Activated CD4-positive, alpha-beta memory T cell treated with anti-CD3 and anti-CD28 coated beads for 36 hours (primary cell): ENCODE measurements at places on chromosomes 13 and 19.

DNA sequence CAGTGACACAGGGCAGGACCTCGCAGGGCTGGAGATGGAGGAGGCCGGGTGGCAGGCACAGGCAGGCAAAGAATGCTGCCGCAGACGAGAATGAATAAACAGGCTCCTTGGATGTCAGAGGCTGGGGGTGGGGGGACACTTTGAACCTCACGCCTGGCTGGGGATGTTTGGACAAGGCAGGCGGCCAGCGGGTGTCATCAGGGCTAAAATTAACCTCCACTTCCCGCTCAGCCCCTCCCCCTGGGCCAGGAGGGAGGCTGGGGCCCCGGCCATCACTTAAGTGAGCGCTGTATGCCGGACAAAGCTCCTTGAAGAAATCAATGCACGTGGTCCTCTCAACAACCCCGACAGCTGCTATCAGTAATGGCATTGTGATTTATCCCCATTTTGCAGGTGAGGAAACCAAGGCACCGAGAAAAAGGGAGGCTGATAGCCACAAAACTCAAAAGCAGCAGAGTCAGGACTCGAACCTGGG lies 10.3 kb upstream of the FUT5 start:
- DNase-seq: no peak

DNA sequence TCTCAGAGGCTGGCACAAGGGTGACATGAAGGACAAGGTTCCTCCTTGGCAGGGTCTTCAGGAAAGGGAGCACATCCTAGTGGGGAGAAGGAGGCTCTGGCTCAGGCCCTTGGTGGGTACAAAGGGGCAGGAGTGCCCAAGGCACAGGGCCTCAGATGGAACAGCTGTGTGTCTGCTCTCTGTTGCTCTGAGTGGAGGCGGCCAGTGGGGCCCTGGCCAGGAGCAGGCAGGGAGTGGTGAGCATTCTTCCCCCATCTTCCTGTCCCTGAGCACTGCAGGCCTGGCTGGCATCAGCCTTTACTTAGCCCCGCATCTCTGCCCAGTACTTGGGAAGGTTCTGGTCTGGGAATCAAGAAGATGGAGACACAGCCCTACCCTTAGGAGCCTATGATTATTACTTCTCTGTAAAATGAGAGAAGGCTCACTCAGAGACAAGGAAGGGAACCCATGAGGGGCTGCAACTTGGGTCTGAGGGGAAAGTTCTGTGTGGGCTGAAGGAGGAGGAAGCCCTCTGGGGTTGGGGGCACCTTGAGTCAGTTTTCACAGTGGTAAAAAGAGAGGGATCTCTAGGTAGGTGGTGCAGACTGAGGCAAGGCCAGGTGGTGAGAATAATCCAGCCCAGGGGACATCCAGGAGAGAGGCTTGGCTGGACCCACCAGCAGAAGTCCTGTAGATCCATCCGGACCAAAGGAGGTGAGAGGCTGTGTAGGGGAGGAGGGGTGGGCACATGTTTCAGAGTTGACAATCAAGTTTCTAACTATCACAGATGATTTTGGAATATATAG lies 173.5 kb downstream of the TSHZ3 start:
- no peak for DNase-seq

- DNase-seq: peak; percentile 65
Observed at GRCh38 chr19:33125929-33126388, 6.0 kb upstream of the WDR88 start.

GRCh38 chr13:78103936-78104335 lies 185.3 kb upstream of the EDNRB start:
- DNase-seq: no peak

DNA sequence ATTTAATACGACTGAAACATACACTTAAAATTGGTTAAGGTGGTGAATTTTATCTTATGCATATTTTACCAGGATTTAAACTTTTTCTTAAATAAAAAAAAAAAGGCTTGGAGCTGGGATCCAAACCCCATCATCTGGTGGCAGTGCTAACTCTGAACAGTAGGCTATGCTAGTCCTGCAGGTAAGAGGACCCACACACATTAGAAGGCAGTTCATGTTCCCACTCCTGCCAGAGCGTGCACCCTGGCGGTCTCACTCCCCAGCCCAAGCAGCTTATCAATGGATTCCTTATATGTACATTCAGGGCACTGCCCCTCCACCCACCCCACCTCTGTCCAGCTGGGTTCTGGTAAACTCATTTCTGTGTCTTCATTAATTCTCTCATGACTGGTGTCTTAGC lies 31.3 kb upstream of the CEBPA start:
- no peak for DNase-seq

GRCh38 chr13:97012251-97013048 lies 18.2 kb upstream of the OXGR1 start:
- no peak for DNase-seq

- peak; percentile 73 for DNase-seq
Observed at GRCh38 chr19:29576761-29577648, 29.1 kb upstream of the POP4 start.

DNA sequence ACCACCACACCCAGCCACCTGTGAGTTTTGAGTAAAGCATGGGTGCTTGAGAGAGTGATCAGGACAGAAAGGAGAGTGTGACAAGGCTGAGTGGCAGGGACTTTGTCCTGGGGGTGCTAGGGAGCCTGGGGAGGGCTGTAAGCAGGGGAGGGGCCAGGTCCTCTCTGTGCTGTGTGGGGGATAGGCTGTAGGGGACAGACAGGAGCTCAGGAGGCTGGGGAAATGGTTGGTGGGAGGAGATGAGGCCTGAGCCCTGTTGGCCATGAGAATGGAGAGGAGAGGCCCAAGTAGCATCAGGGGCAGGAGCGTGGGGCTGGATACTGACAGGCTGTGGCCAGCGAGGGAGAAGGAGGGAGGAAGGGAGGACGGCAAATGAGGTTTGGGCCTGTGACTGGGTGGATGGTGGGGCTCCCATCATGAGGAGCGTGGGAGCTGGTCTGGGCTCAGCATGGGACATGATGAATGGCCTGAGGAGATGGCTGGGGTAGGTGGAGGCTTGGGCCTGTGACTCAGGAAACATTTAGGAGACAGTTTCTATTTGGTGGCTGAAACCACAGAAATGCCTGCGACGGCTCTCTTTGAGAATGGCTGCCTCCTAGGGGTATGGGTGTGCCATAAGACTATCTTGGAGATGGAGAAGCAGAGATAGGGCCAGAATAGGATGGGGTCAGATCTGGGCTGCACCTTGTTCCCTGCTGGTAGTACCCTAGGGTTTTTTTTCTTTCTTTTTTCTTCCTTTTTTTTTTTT lies 25.0 kb downstream of the GRIN2D start:
- DNase-seq: peak; percentile 52

GRCh38 chr13:21759911-21760310 lies 89.0 kb downstream of the FGF9 start:
- DNase-seq: no peak

- no peak for DNase-seq
Observed at GRCh38 chr13:44331912-44332851, 41.4 kb upstream of the SERP2 start.

GRCh38 chr19:16824658-16825311 lies 4.4 kb upstream of the SIN3B start:
- no peak for DNase-seq

GRCh38 chr19:18306888-18307260 lies 16.0 kb downstream of the LSM4 start:
- no peak for DNase-seq

DNA sequence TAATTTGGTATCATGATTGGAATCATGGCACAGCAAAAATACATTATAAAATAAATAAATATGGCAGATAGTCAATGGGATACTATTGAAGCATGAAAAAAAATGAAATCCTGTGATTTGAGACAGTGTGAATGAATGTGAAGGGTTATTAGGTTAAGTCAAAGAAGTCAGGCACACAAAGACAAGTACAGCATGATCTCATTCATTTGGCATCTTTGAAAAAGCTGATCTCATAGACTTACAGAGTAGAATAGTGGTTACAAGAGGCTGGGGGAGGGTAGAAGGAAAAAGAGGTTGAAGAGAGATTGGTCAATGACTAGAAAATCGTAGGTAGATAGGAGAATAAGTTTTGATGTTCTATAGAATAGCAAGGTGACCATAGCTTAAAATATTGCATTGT lies 295.1 kb upstream of the SLITRK5 start:
- no peak for DNase-seq

GRCh38 chr13:32277839-32278238 lies 37.3 kb downstream of the ZAR1L start:
- DNase-seq: no peak

DNA sequence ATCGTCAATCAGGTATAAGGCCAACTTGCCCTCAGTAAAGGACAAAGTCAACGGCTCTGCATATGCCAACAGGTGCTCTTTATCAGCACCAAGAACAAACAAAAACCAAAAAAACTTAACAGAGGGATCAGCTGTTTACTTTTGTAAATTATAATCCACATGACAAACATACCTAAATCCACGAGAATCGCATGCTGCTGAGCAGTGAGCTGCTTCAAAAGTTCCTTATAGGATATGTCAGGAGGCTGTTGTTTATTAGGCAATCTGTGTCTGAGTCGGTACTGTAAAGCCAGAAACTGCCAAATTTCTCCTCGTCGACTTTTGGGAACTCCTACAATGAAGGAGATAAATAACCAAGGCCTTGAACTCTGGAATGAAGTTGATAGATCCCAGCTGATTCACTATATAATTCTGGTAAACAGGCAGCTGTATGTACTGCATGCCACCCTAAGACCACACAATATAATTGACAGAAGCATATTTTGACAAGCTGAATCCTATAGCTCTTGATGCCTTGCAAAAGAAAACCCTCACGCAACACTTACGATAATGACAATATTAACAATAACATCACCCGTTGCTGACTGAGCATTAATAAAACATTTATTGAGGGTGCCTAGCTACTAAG lies 179.8 kb downstream of the TBC1D4 start:
- DNase-seq: no peak

DNA sequence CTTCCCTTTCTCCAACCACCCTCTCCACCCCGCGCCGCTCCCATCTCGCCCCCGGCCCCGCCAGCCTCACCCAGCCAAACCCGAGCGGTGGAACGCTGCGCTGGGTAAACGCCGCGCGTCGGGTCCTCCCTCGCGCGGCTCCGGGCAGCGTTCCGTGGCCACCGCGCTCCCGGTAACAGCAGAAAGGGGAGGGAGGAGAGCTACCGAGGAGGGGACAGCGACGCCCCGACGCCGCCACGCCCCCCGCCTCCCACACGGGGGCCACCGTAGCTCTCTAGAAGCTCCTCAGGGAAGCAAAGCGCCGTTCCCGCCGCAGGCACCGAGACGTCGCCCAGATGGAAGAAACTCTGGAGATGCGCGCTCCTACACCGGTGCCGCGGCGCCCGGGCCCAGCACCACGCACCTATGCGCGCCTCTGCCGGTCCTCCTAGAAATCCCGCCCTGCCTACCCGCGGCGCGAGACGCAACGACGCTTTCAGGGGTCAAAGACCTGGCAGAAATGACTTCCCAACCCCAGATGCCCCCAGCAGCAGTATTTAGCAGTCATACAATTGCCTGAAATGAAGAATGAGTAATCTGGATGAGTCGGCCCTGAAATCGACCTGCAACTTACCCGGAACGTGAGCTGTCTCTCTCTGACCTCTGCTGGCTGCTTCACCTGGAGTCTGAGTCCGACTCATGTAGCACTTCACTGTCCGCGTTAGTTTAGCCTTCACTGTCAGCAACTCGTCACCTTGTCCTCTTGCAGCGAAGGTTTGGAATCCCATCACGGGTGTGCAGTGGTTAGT lies at the start of gene RUBCNL:
Gene RUBCNL, minus strand, starts transcription at position 189 of the 788 bp plus-strand sequence. CDS start 14,777 bp downstream, outside the sequence.
- peak; percentile 65 for DNase-seq

DNA sequence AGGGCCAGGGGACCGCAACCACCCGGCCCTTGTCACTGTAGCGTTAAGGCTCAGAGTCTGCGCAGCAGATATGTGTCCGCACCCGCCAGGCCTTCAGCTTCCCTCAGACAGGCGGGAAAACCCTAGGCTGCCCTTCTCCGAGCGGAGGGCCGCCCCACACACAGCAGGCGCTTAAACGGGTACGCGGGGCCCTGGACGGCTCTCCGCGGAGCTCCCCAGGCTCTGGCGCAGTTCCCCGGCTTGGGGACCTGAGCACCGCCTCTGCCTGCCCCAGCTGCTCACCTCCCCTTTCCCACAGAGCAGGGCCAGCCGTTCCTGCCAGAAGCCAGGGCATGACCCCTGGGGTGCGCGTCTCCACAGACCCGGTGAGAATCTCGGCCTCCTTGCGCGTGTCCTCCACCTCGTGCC lies 593 bp downstream of the ZNF135 start:
- DNase-seq: no peak

DNA sequence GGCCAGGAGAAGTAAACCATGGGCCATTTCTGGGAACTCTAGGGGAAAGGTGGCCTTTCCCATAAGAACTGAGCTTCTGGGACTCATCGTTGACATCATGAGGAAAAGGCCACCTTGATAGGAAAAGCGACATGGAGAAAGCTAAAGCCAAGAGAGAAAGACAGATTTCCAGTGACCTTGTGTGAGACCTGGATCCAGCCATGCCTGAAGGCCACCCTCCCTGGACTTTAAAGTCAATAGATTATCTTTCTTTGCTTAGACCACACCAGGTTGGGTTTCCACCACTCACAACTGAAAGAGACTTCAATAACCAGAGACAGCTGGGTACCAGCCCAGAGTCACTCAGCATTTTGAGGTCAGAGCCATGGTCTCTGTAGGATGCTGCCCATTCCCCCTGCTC lies 3.5 kb downstream of the CYP4F2 start:
- no peak for DNase-seq

DNA sequence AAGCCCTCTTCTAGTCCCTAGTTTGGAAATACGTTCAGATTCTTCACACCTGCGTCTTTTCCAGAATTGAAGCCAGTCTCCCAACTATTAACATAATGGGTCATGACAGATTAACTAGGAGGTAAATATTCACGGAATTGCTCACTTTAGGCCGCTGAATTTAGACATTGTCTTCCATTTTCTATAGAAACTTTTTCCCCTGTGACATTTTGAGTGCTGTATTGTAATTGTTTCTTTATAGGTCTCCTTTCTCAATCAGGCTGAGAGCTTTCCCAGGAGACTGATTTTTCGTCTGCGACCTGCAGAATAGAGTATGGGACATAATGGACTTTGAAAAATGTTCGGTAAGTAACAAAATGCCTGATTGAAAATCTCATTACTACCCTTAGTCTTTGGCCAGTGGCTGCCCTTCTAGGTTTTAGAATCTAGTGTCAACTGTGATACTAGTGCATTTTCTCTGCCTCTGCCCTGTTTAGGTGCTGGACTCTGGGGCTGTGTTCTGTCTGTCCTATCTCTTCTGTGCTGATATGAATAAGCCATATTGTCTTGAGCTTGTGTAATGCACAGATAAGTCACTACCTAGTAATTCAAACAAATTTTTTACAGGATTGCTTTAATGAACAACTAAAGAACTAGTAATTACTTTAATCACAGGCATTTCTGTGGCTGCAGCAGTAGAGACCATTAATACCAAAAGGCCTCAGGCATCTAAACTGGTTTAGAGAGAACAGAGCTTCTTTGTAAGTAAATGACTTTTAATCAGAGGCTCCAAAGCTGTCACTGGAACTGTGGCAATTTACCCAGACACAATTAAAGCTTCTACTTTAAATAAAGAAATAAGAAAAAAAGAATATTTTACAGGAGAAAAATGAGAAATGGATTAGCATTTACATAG lies 122.4 kb upstream of the FREM2 start:
- no peak for DNase-seq

- DNase-seq: no peak
Observed at GRCh38 chr19:37907735-37908455, 887 bp downstream of the SIPA1L3 start.
